ENCODE measurements at places on chromosomes 11 and 22.

DNA sequence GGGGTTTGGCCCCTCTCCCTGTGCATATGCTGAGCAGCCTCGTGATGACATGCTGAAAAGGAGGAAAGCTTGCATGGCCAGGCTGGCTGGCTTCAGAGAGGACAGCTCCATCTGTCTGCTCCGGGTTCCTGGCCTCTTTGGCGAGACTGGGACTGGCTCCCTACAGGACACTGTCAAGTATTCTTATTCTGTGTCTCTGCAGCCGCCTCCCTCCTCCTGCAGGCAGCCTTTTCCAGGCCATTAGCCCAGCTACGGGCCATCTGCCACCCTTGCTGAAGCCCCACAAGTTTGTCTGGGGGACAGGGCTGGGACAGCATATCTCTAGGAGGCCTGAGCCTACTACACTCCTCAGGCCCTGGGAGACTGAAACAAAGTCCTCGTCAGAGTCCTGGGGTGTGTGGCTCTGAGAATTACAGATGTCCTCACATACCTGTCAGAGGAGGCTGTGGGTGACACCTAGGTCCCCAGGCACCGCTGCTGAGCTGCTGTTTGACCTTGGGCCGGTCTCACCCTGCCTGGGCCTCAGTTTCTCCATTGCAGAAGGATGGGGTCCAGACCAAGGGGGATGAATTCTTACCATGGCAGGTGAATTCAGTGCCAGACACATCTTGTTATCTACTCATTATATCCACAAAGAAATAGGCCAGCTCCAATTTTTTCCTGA is 11.0 kb downstream of the MRGPRG start:
- no peak for DNase-seq

DNA sequence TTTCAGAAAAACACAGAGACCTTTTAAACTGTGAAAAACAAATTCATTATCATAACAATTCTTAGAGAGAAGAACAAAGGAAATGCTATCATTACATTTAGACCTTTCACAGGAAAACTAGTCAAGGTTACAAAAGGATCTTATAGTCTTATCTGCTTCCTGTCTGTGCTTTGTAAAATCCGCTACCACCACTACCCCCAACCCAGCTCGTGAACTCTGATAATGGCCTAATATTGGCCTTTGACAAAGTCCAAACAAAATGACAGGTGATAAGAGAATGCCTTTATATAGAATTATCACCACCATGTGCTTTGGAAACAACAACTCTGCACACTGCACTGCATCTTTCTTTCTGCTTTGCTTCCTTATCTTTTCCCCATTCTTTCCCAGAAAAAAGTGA is 272.5 kb downstream of the SBF2 start:
- DNase-seq: no peak

GRCh38 chr11:129426038-129426437 is 50.4 kb downstream of the BARX2 start:
- no peak for DNase-seq

GRCh38 chr11:19903620-19904069 is 191.0 kb downstream of the NAV2 start:
- peak; percentile 35 for DNase-seq

DNA sequence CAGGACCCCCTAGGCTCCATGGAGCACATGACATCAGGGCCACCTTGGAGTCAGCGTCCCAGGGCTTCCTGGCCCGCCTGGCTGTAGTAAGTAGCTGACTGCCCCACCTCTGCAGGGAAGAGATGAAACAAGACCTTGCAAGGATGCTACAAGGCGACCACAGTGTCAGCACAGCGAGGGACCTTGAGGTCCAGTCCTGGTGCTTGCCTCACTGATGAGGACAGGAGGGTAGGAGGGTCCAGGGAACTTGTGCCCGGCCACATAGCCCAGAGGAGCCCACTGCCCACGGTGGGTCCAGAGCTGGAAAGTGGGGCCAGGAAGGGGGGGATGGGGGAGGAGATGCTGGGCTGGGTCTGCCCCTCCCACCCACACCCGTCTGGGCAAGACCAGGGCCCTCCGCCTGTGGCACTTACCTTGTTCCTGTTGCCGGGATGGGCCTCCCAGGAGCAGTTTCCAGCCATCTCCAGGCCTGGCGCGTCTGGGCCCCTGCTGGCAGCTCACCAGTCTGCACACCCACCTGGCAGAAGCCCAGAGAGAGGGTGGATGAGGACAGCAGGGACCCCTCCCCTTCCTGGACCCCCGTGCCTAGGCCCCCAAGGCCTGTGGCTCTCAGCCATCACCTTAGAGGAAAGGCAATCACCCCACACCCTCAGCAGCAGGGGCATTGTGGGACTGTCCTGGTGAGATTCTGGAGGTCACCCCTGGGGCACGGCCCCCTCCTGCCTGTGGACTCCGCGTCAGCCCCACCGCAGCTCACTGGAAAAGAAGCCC is 3.4 kb downstream of the MRGPRF start:
- no peak for DNase-seq

DNA sequence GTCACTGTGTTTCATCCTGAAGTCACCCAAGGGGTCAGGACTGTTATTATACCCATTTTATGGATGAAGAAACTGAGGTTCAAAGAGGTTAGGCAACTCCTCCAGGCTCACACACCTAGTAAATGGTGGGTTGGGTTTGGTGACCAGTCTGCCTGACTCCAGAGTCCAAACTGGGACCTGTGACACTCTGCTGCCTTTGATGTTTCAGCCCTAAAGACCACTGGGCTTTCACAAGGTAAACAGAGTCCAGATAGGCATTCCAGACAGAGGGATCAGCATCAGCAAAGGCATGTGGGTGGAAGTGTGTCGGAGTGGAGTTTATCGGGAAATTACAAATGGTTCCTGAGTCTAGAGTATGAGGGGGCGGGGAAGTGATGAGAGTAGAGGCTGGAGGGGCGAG is 38.5 kb downstream of the MICAL2 start:
- no peak for DNase-seq

DNA sequence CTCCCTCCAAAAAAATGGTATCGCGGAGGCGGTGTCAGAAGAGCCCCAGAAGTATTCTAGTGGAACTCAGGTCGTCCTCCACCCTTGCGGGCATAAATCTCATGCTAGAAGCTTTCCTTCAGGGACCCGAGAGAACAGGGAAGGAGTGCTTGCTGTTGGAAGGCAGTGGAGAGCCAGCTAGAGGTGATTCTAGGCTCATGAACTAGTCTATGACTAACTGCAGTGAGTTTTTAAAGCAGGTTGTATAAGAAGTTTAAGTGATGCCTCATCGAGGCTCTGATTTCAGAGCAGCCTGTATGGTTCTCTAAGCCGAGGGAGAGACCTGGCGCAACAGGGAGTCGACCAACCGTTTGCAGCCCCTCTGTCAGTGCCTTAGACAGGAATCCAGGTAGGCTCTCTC is 85.7 kb downstream of the TBC1D22A start:
- DNase-seq: no peak

DNA sequence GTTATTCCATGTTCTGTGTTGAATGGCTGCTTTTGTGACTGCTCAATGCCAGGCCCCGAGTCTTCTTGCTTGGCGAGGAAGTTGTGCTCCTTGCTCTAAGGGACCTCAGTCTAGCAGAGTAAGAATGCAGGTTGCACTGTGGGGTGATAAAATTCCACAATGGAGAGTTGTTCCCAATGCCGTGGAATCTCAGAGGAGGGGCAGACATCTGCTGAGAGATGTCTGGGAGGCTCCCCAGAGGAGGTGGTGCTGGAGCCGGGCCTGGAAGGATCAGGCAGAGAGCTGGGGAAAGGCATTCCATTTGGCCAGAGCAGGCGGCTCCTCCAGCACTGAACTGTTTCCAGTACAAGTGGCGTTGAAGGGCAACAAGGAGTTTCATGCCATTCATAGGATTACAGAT is 55.2 kb downstream of the ST3GAL4 start:
- DNase-seq: no peak

- DNase-seq: no peak
Observed at GRCh38 chr22:46373159-46373558, 37.6 kb downstream of the TRMU start.

GRCh38 chr22:30286813-30287647 is 2.3 kb downstream of the CASTOR1 start:
- peak; percentile 91 for DNase-seq

GRCh38 chr11:129933891-129934290 is 38.5 kb upstream of the NFRKB start:
- no peak for DNase-seq

DNA sequence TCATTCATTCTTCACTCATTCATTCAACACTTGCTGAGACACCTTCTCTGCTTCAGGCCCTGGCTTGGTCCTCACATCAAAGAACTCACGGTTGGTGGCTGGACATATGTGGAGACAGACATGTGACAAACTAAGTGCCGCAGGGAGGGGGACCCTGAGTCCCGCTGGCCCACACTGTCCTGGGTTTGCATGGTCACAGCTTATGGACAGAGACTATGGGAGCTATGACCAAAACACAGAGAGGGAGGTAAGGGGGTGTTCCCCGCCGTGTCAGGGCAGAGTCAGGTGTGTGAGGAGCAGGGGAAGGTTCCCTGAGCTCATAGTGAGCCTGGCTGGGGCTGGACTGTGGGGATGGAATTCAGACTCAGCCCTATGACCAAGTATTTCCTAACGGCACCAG is 123.1 kb downstream of the MPPED1 start:
- no peak for DNase-seq

- peak; percentile 48 for DNase-seq
Observed at GRCh38 chr11:6611092-6611962, 689 bp downstream of the TAF10 start.

- DNase-seq: no peak
Observed at GRCh38 chr11:31847761-31848160, 36.6 kb upstream of the PAX6 start.

Data from CD4-positive, alpha-beta T cell treated with Interleukin-6 for 4 hours (primary cell).